GM12864 (cell line): ENCODE measurements at places on chromosomes 1 and 21.

DNA sequence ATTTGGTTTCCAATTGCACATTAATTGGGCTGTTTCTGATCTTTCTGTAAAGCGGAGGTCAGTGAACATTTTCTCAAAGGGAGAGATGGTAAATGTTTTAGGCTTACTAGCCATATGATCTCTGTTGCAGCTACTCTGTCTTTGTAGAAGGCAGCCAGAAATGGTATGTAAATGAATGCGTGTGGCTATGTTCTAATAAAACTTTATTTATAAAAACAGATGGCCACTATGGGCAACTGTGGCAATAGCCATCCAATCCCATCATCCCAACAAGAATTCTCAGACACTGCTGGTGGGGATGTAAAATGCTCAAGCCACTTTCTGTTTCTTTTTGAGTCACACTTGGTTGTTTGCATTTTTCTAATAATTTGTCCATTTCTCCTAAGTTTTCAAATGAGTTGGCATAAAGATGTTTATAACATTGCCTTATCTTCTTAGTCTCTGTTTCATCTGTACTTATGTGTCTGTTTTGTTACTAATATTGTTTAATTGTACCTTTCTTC lies 448.8 kb upstream of the VAMP3 start:
- no peak for DNase-seq

DNA sequence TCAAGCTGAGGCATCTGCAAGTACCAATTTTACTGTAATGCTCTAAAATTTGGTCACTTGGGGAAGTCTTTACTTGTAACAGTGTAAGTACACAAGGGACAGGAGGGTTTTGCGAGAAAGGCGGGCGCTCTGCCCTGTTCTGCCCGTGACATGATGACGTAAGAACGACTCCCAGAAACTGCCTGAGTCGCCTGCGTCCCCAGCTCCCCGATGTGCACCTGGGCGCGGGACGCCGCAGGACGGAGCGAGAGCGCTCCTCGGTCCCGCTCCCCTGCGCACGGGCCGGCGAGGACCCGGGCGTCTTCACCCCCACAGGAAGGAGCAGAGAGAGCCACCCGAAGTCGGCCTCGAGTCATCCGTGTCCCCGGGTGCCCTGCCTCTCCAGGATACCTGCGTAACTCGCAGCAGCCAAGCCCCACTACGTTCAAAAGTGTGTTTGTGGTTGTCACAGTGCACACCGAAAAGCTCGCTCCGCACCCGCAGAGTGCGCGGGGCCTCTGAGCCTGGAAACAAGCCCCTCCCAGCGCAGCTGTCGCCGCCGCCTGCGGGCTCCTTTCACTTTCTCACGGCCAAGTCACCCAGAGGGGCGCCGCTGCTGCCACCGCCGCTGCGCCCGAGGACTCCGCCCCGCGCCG lies 3.3 kb upstream of the ZBTB18 start:
- peak; percentile 69 for DNase-seq

DNA sequence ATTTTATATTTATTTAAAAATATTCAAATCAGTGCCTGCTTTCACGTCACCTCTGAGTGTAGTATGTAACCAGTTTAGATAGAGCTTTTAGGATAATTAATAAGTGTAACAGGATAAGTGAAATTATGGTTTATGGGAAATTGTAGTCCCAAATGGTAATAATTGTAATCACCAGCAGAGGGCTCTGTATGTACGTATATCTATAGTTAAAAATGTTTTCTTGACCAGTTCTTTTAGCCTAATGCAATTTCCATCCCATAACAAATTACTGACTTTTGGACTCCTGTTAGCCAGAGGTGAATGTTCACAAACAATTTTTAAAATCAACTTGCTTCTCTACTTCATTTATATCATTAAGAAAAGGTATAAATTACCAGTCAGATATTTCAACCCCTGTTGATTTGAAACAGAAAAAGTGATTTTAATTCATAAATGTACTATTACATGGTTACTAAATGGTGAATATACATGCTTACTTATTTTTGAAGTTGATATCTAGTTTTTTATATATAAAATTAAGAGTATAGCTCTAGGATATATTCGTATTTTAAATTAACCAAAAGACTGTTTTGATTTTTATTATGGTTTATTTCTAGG lies 25.3 kb downstream of the SLC30A7 start:
- DNase-seq = peak; percentile 29

GRCh38 chr1:177569476-177569875 lies 398.7 kb downstream of the BRINP2 start:
- no peak for DNase-seq

DNA sequence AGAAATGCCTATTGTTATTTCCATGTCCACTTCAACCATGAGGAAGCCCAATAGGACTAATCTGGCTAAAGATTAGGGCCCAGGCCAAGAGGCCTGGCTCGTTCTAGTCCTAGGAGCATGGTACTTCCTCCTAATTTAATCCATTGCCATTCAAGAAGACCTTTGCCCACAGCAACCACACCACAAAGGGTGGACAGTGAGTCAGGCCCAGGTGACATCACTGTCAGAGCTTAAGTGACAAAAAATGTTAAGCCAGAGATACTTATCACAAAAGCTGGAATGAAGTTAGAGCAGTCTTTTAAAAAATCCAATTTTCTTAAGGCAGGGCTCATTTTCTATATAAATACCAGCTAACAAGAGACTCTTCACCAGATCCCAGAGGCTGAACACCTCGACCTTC lies at the start of gene SPRR3:
SPRR3 (plus strand) TSS at position 368 of the 400 bp plus-strand sequence. CDS start 1,272 bp downstream, outside the sequence.
- DNase-seq = no peak

GRCh38 chr1:203299169-203299568 lies 6.2 kb upstream of the BTG2 start:
- DNase-seq = no peak

DNA sequence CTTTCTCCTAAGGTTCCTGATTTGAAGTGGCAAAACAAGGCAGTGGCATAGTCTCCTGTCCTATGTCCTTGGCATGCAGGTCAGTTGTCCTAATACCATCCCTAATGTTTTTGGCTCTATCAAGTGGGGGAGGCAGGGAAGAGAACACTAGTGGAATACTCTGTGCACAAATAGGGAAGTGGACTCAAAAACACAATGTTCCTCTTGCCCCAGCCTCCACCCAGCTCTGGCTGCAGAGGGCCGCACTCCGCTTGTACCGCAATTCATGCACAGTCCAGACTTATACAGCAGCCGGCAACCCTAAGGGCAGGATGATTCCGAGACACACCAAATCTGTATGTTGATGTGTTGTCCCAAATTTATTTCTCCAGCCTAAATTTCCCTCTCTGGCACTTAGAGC lies 14.5 kb downstream of the PLEKHO1 start:
- DNase-seq = no peak

GRCh38 chr1:218693599-218693998 lies 348.5 kb downstream of the TGFB2 start:
- no peak for DNase-seq

GRCh38 chr1:180560200-180560867 lies 1.6 kb downstream of the OVAAL start:
- DNase-seq = no peak

DNA sequence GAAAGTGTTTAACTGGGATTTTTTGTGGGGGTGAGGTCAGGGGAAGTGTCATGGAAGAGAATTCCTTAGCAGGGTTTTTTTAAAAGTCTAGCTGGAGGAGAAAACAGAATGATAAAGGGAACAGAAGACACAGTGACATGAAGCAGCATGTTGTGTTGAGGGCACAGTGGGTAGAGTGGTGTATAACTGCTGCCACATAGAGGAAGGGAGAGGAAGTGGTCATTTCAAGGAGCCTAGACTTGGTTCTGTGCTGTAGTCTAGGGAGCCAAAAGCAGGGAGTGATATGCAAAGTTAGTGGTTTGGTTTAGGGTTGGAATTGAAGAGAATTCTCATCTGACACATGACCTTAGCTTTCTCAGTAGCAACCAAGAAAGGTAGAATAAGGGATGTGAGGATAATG lies 10.2 kb downstream of the EEIG2 start:
- no peak for DNase-seq

GRCh38 chr1:21913258-21913657 lies 23.9 kb downstream of the HSPG2 start:
- no peak for DNase-seq

DNA sequence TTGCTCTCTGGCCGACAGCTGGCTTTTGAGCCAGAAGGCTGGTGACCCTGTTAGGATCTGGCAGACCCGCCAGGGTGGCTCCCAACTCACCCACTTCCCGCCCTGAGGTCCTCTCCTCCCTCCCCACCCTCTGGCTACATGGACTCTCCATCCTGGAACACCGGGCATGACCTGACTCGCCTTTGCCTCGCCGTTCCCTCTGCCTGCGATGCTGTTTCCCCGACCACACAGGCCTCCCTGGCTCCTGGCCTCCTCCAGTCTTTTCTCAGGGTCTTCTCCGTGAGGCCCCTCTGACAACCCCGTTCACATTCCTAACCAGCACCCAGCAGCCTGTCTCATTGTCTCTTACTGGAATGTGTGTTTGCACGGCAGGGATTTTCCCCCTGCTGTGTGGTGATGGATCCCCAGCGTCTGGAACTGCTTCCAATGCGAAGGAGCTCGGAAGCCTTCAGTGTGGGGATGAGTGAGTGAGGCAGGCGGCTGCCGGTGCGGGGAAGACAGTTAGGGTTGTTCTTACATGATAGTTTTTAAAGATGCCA lies 46.0 kb upstream of the POFUT2 start:
- no peak for DNase-seq

GRCh38 chr1:203046984-203047630 lies 20.8 kb downstream of the PPFIA4 start:
- no peak for DNase-seq

DNA sequence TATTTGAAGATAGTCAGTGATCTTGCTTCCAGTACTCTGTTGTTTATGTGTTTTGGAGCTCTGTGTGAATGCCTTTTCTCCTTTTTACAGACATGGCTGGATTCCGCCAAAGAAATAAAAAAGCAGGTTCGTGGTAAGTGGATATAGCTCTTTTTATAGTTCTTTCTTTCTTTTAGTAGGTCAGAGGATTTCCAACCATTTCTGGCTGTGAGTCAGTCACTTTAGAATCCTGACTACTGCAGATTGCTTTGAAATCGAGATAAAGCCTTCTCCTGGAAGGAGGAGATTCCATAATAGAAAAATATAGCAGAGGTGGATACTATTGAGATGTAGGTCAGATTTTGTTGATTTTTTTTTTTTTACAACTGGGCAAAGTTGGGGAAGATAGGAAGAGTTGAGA lies 97.4 kb downstream of the EPB41 start:
- no peak for DNase-seq

DNA sequence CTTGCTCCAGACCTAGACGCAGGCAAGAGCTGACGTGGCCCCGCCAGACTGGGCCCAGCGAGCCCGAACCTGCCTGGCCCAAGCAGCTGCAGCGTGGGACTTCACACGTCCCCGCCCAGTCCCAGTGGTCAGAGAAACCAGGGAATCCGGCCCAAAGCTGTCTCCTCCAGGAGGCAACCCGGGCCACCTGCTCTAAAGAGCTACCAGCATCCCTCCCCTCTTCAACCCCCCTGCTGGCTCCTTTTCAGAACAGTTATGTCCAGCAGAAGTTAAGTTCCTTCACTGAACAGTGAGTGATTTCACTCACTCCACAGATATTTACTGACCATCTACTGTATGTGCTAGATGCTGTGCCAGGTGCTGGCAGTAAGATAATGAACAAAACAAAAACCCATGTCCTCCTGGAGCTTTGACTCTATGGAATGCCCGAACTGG lies 2.1 kb upstream of the EFNA1 start:
- no peak for DNase-seq

- no peak for DNase-seq
Observed at GRCh38 chr1:220426989-220427388, 100.9 kb upstream of the MARK1 start.

GRCh38 chr1:157562515-157562914 lies 10.2 kb upstream of the FCRL5 start:
- DNase-seq = no peak

DNA sequence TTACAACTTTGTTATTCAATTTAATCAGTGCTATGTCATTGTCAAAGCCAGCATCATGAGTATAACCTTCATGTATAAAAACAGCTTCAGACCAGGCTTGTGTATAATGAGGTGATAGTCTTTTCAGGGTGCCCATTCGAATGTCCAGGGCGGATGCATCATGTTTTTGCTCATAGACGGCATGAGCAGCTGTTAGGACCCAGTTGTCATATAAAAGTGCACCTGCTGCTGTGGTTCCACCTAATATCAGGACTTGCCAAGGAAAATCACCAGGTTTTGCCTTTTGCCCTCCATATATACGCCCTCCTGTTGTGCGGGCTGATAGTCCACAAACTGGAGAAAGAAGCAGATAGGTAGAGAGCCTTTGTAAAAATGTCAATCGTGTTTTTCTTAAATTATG lies 14.9 kb downstream of the TARDBP start:
- DNase-seq = no peak

DNA sequence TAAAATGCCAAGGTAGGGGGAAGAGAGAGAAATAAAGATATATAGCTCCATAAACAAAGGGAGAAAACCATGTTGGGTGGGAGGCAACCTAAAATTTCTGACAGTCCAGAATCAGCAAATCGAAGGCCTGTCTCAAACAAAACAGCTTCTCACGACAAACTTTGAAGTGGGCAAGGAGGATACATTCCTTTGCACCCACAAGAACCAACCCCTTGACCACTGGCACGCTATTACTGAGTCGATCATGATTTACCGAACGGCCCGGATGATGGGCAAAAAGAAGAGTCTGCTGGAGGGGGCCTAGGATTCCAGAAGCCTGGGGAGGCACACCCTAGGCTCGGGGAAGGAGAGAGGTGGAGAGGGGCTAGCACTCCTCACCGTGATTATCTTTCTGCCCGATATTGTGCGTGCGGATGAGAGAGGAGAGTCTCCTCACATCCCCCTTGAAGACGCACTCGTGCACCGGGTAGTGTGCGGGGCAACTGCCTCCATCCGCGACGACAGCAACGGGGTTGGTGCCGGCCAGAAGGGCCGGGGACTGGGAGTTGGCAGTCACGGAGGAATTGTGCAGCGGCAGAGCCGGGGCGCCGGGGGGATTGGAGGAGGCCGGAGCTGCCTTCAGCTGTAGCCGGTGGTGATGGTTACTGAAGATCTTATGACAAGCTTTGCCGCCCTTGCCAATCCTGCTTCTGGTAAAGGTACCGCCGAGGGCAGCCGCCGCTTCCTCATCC lies 756 bp downstream of the ANKRD13C start:
- DNase-seq = peak; percentile 27
